ENCODE measurements at places on chromosomes 12 and 14. TPM values are rescaled to one million over a fixed set of nuclear protein-coding genes. Genes with fewer than 3 reads are reported as not detected.

ACOT6 gene
- polyA plus RNA-seq: 1.4 TPM

MEG3 gene
- 29.6 TPM for polyA plus RNA-seq

KRT85 gene
- polyA plus RNA-seq: 0.58 TPM

TAS2R9 gene
- polyA plus RNA-seq: not detected

LRTM2 gene
- not detected for polyA plus RNA-seq

VCPKMT gene
- 8.0 TPM for polyA plus RNA-seq

SOAT2 gene
- 0.26 TPM for polyA plus RNA-seq

C1S gene
- 81.2 TPM for polyA plus RNA-seq

PPFIA2 gene
- 2.8 TPM for polyA plus RNA-seq

PRH2 gene
- polyA plus RNA-seq: not detected

HVCN1 gene
- 4.7 TPM for polyA plus RNA-seq

BORCS5 gene
- polyA plus RNA-seq: 11.2 TPM

ACOT4 gene
- polyA plus RNA-seq: 10.6 TPM

OR4E2 gene
- not detected for polyA plus RNA-seq

ITPR2 gene
- 5.7 TPM for polyA plus RNA-seq

ENDOU gene
- polyA plus RNA-seq: 0.28 TPM

CLEC4C gene
- polyA plus RNA-seq: not detected

TSPAN8 gene
- polyA plus RNA-seq: 61.2 TPM

FKBP4 gene
- polyA plus RNA-seq: 114 TPM

STON2 gene
- 14.8 TPM for polyA plus RNA-seq

TAS2R42 gene
- not detected for polyA plus RNA-seq

B4GALNT3 gene
- polyA plus RNA-seq: 11.3 TPM

CPNE6 gene
- polyA plus RNA-seq: 3.4 TPM

NANOG gene
- polyA plus RNA-seq: not detected

SLC2A14 gene
- not detected for polyA plus RNA-seq

GNPNAT1 gene
- polyA plus RNA-seq: 13.8 TPM

ARPC3 gene
- 325 TPM for polyA plus RNA-seq

CHGA gene
- polyA plus RNA-seq: 6.6 TPM

LRP1-AS gene
- not detected for polyA plus RNA-seq

VWF gene
- polyA plus RNA-seq: 9.6 TPM

RTN1 gene
- polyA plus RNA-seq: 4.5 TPM

CFL2 gene
- polyA plus RNA-seq: 56.3 TPM

TESPA1 gene
- polyA plus RNA-seq: not detected

FRMD6 gene
- polyA plus RNA-seq: 2.4 TPM

CRACR2A gene
- polyA plus RNA-seq: 0.22 TPM

LRRIQ1 gene
- polyA plus RNA-seq: 2.4 TPM

LTBR gene
- 77.8 TPM for polyA plus RNA-seq

DPPA3 gene
- polyA plus RNA-seq: not detected

GLT1D1 gene
- polyA plus RNA-seq: 0.45 TPM

E2F7 gene
- polyA plus RNA-seq: not detected

LMNTD1 gene
- polyA plus RNA-seq: not detected

PZP gene
- polyA plus RNA-seq: not detected

KLHL33 gene
- 0.24 TPM for polyA plus RNA-seq

RBP5 gene
- polyA plus RNA-seq: 609 TPM

RPGRIP1 gene
- polyA plus RNA-seq: not detected

Measured in kidney (tissue), 22 donors.